ENCODE measurements at places on chromosomes 6 and 20.

DNA sequence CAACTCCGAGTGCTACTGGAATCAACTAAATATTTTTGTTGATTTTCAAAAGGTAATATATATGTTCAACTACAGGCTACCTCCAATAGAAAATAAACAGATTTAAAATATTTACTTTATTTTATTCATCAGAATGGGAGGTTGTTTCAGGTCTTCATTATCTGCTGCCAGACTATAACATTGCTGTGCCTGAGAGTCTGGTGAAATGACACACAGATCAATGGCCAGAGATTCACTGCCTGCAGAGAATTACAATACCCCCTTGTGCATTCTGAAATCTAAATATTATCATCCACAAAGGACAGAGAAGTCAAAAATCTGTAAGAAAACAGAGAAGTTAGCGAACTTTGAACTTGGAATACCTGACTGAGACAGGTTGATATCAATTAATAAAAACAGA lies 667.8 kb upstream of the GJE1 start:
- no peak for DNase-seq

DNA sequence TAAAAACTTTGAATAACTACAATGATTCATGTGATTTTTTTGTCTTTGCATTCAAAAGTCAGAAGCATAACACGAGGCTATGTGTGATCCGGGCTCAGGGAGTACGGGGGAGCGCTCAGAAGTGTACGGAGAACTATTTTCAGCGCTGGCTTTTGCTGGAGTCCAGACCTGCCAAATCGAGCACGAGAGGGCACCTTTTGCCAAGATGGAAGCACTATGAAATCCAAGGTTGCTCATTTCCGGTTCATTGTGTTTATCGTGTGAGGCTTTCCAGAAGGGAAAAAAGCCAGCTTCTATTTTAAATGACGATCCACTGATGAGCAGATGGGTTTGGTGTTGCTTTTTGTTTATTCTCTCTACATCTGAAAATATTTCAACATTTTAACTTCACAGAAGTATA lies 11.3 kb downstream of the RAMACL start:
- no peak for DNase-seq

DNA sequence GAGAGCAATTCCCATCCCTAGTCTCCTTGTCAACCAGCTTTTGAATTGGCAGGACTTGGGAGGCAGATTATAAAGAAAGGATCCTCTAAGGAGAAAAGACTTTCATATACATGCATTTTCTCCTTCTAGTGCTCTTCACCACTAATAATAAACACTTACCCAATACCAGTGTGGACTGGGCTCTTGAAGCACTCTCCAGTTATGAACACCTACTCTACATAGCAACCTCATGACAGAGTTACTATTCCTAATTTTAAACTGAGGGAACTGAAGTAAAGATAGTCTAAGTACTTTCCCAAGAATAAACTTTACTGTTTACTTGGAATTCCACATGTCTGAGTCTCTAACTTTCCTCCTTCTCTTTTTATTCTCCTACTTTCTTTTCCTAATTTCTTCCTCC lies 4.8 kb downstream of the COL9A1 start:
- DNase-seq = no peak

GRCh38 chr6:66226109-66226508 lies 519.1 kb upstream of the EYS start:
- DNase-seq = no peak

DNA sequence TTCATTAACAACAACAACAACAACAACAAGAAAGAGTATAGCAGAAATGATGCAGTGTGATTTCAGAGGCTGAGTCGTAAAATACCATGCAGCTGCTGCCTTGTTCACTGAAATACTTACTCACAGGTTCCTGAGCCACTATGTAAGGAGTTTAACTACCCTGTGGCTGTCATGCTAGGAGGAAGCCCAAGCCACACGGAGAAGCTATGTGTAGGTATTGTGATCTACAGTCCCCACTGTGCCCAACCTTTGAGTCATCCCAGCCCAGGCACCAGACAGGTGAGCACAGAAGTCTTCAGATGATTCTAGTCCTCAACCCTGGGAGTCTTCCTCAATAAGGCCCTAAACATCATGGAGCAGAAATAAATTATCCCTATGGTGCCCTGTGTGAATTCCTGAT lies 14.6 kb upstream of the RALY start:
- no peak for DNase-seq

DNA sequence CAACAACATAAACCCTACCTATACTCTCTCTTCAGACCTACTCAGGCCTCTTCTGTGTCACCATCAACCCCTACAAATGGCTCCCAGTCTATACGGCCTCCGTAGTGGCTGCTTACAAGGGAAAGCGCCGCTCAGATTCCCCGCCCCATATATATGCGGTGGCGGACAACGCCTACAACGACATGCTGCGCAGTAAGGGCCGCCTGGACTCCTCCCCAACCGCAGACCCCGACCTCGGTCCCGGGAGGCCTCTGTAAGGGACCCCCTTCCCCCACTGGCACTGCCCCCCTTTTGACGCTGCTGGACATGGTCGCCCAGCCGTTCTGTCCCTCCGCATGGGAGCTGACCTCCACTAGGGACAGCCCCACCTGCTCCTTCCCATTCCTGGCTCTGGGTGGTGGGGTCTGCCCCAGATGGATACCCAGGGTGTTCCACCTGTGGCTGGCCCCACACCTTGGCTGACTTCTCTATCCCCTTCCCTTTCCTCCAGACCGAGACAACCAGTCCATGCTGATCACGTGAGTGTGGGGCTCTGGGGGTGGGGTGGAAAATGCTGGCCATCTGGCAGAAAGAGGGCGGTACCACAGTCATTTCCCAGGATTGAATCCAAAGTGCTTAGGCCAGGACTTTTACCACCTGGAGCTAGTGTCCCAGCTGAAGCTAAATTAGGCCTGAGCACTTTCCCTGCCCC lies 25.0 kb downstream of the MYH7B start:
- no peak for DNase-seq

- DNase-seq = no peak
These were observed 19.3 kb downstream of the CST7 start for GRCh38 chr20:24968278-24968800.

GRCh38 chr20:6265204-6265904 lies 142.5 kb upstream of the FERMT1 start:
- DNase-seq = no peak

GRCh38 chr20:60365882-60366281 lies 407.7 kb downstream of the CDH26 start:
- DNase-seq = no peak

DNA sequence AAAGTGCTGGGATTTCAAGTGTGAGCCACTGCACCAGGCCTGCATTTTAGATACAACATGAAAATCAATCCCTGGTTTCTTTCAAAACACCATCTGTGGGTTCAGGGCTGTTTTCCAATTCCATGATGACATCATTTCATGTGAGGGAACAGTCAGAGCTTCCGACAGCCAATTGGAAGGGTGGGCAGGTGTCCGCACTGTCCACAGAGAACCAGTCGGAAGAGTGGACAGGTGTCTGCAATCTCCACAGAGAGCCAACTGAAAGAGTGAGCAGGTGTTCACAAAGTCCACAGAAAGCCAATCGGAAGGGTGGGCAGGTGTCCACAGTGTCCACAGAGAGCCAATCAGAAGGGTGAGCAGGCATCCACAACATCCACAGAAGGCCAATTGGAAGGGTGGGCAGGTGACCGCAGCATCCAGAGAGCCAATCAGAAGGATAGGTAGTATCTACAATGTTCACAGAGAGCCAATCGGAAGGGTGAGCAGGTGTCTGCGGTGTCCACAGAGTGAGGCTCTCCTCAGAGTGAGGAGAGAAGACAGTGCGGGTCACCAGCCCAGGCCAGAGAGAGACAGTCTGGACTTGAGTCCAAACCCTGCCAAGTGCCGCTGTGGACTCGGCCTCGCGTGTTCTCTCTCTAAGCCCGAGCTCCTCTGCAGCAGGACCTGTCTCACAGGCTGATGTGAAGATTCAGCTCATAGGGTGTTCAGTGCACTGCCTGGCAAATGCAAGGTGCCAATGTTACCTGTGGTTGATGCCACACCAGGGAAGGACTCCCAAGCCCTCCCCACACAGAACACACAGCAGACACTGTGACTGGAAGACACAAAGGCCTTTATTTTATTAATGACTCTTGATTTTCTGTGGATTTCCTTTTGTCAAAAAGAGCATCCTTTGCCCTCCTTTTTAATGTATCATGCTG lies 57.3 kb downstream of the DLL1 start:
- no peak for DNase-seq

- DNase-seq = peak; percentile 10
These were observed 662 bp downstream of the ENTPD6 start for GRCh38 chr20:25195962-25196785.

- DNase-seq = no peak
These were observed 122.2 kb downstream of the AFG1L start for GRCh38 chr6:108417027-108417426.

DNA sequence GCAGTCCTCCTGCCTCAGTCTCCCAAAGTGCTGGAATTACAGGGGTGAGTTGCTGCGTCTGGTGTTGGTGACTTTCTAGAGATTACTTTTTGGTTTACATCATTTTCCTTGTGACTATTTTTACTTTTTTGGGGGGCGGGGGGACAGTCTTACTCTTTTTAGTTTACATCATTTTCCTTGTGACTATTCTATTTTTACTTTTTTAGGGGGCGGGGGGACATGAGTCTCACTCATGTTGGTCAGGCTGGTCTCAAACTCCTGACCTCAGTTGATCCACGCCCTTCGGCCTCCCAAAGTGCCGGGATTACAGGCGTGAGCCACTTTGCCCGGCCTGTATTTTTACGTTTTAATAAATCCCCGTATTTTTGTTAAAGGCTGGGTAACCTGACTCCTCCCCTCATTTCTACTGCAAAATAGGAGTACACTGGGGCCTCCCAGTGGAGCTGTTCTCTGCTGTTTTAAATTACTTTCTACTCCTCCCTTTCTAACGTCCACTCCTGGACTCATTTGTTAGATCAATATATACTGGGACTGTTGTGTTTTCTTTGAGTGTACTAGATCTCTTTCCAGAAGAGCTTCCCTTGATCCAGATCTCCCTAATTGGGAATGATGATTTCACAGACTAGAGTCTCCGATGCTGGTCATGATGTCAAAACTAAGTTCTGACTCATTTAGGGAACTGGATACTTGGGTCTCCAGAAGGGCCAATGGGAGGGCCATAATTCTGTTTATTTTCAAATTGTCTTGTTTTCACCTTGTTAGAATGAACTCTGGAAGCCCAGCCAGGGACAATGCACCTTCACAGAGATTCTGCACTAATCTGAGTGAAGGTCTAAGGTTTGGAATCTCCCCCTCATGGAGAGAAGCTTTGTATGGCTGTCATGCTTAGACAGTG lies 9.2 kb downstream of the HSPA1B start:
- no peak for DNase-seq

GRCh38 chr20:49749625-49750024 lies 35.9 kb upstream of the B4GALT5 start:
- no peak for DNase-seq

- DNase-seq = no peak
These were observed 316.6 kb downstream of the RFPL4B start for GRCh38 chr6:112663698-112664097.

- no peak for DNase-seq
These were observed 49.5 kb downstream of the HDAC2 start for GRCh38 chr6:113921299-113921904.

- DNase-seq = no peak
These were observed 66.5 kb upstream of the TFB1M start for GRCh38 chr6:155380666-155381332.

DNA sequence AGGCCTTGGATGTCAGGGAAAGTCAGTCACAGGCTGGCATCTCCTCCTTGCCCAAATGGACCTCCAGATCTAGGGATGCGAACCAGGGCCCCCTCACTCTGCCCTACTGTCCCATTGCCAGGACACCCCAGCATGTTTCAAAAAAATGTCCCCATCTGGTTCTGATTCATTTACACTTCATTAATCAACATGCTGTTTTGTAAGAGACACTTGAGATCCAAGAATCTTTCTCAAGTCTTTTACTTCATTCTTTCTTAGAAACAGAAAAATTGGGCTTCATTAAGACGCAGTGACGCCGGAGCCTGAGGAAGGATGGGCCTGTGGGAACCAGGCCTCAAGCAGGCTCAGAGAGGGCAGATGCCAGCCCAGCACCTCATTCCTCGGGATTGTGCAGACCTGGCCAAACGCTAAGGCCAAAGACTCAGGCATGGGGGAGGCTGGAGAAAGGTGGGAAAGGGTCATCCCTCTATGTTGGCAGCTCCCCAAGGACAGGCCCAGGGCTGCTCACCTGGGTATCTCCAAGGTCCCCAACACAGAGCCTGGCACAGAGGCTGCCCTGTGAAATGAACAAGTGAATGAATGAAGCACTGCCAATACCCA lies 3.8 kb downstream of the RSPO4 start:
- no peak for DNase-seq

- no peak for DNase-seq
These were observed 4.4 kb downstream of the SRMS start for GRCh38 chr20:63543131-63543530.

DNA sequence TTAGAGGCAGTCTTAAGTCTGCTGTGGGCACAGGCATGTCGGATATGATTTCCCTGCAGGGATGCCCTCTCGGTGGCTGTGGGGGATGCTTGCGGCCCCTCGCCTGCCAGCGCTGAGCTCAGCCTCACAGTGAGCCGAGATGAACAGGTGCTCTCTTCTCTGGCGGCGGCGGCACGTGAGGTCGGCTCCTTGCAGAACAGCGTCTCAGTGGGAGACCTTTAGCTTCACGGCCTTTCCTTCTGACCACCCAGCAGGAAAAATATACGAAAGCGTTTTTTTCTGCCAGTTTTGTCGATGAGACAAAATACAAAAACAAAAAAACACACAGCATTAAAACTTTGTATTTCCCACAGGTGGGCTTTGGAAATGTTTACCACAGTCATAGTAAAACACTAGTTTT lies 23.6 kb downstream of the FOXA2 start:
- DNase-seq = no peak

DNA sequence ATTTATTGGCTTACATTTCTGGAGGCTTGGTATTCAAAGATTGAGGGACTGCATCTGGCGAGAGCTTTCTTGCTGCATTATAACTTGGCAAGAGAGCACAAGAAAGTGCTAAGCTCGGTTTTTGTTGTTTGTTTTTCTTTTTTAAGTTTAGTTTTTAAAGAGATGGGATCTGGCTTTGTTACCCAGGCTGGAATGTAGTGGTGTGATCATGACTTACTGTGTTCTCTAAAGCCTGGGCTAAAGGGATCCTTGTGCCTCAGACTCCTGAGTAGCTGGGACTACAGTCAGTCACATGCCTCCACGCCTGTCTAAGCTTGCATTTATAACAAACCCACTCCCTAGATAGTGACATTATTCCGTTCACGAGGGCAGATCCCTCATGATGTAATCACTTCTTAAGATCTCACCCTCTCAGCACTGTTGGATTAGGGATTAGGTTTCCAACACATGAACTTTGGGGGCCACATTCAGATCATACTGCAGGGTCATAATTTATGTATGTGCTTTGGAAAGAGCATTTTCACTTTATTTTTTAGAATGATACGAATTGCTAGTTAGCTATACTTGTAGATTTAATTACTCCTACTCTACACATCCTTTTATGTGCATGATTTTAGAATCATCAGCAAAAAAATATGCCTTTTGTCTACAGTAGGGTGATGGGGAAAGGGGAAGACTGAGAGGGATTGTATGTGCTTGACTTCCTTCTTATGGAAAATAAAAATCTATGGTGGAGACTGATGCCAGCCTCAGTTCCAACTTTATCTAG lies 167.8 kb downstream of the JARID2 start:
- no peak for DNase-seq

GRCh38 chr6:10880366-10880765 lies 1.5 kb downstream of the GCM2 start:
- DNase-seq = no peak

GRCh38 chr20:31330893-31331292 lies 22.5 kb upstream of the DEFB116 start:
- no peak for DNase-seq

GRCh38 chr6:9025796-9026394 lies 590.5 kb upstream of the SLC35B3 start:
- DNase-seq = no peak

- no peak for DNase-seq
These were observed 15.9 kb upstream of the MDFI start for GRCh38 chr6:41622206-41622988.

Data from CD4-positive, alpha-beta T cell treated with Interleukin-1 beta for 1 hour (primary cell).